ENCODE measurements at places on chromosomes 12 and 14. TPM values are rescaled to one million over a fixed set of nuclear protein-coding genes. Genes with fewer than 3 reads are reported as not detected.

GRCh38 chr12:2013527-2014223 is 9.4 kb upstream of the DCP1B start:
- DNase-seq = no peak

Gene VWF
- 13.5 TPM for total RNA-seq

DNA sequence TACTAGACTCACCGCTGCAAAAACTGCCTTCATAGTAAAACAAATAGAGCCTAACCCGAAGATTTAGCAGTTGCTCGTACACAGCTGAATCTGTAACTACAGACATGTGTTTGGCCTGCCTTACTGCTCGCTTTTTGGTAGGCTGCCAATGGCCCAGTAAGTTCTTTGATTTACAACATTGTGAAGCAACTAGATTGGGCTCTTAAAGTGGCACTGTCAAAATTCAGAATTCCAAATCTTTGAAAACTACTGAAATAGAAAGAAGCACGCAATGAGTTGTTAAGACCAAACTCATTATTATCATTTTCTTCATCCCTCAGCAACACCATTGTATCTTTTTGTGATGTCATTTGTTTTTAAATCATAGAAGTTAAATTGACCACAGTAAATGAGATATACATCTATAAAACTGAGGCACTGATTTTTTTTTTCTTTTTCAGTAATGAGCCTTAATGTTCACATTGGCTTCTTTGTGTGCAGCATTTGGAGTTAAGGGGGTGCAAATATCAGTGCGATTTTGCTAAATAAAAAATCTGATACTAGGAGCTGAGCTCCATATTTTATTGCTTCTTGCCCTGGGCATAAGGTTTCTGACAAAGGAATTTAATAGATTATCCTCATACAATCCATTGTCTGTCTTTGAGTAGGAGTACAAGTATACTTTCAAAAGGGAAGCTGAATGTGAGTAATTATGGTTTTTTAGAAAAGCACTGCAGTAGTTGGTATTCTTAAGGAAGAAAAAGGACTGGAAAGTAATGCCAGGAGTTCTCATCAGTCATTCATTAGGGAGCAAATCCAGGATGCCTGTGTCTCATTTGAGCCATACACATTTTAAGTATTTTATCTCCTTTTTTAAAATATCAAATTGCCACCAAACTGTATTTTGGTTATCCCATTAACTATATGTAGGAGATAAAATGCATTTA is 138.5 kb downstream of the KICS2 start:
- DNase-seq = peak; percentile 3

DNA sequence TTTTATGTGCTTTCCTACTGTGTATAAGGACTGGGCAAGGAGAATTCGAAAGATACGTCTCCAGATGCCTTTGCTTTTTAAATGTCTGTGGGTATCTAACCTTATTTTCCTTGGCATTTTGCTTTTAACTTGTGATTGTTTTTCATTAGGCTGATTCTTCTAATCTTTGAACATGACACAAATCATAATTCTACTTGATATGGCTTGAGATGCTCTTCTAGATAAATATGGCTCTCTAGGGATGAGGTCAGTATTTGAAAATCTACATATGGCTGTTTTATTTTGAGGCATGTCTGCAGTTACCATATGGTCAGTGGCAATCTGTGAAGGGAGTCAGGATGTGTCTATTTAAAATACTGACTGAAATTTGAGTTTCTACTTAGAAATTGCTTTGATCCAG is 139.2 kb downstream of the SLC2A13 start:
- no peak for DNase-seq

DNA sequence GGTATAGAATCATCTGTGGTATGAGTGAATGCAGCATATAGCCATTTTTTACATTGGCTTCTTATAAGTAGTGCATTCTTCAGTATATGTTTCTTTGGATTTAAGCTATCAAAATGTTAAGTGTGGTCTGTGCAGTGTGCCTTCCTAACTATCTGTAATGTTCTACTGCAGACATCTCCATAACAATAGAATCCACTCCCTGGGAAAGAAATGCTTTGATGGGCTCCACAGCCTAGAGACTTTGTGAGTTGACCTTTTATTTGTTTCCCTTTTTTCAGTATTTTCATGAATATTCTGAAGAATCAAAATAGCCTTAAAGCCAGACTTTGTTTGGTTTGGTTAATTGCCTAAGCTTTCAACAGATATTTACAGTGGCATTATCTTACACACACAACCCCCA is 107.2 kb downstream of the ZFC3H1 start:
- no peak for DNase-seq

GRCh38 chr14:67166450-67166853 is 22.8 kb upstream of the GARIN2 start:
- peak; percentile 43 for DNase-seq

DNA sequence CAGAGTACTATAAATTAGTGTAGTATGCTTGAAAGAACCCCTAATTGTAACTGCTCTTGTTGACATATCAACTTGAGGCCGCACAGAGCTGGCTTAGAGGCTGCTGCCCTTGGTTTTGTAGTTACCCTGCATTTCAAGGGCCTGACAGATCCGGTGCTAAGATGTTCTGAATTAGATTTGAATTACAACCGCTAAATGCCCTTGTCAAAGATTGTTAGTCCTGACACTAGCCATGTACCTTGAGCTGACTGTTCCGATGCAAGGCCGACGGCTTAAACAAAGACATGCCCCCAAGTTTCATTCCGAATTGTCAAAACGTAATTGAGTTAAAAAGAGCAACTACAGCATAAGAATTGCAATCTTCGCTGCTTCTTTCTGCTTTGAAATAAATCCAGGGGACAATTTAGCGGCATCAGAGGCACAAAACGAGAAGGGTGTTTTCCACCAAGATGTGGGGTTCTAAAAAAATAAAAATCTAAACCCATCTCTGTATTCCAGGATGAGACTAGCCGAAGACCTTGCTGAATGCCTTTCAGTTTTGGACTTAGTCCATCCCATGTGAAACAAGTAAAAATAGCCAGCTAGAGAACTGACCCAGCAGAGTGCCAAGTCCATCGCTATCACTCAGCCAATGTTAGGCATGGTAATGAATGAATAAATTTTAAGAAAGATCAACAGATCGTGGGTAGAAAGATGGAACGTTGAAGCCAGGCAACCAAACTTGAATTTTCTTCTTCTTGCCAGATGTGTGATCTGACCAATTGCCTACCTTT is 148.7 kb downstream of the DICER1 start:
- no peak for DNase-seq

Gene DIO2
- total RNA-seq = under 0.01 TPM

Gene STON2
- 74.6 TPM for total RNA-seq

DNA sequence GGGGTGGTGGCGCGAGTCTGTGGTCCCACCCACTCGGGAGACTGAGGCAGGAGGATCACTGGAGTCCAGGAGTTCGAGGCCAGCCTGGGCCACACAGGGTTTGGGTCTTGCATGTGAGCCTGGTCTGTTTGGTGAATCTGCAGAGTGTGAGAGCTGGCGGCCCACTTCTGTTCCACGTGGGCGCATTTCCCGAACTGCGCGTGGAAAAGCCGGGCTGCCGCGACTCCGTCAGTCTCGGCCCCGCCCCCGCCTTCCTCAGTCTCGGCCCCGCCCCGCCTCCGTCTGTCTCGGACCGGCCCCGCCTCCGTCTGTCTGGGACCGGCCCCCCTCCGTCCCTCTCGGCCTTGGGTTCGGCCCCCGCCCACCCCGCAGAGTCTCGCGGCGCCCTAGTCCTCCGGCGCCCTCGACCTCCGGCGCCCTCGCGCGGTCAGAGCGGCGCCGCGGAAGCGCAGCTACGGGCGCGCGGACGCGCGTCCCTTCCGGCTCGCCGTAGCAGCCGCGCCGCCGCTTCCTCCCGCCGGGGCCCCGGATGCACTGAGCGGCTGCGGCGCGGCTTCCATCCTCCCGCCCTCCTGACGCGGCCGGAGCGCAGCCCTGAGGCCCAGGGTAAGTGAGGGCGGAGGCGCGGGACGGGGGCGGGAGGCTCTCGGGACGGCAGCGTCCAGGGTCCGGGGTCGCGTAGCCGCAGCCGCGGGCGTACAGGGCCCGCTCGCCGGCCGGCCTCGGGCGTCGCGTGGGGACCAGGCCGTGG is at the start of gene EP400:
Gene EP400 (plus strand): TSS at position 512 of the 751 bp plus-strand sequence. CDS start 10,678 bp downstream, outside the sequence.
- DNase-seq = peak; percentile 88

DNA sequence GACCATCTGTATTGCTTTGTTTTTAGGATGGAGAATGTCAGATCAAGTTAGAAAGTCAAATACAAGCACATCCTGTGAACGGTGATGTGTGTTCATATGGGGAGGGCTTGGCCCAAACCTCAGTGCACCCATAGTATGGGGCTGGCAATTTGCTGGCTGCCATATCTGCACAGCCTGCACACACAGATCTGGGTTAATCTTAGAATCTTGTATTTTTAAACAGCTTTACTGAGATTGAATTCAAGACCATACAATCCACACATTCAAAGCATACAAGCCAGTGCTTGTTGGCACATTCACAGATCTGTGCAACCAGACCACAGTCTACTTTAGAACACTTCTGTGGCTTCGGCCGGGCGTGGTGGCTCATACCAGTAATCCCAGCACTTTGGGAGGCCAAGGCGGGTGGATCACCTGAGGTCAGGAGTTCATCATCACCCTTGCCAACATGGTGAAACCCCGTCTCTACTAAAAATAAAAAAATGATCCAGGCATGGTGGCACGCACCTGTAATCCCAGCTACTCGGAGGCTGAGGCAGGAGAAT is 90.4 kb downstream of the CCDC92 start:
- no peak for DNase-seq

DNA sequence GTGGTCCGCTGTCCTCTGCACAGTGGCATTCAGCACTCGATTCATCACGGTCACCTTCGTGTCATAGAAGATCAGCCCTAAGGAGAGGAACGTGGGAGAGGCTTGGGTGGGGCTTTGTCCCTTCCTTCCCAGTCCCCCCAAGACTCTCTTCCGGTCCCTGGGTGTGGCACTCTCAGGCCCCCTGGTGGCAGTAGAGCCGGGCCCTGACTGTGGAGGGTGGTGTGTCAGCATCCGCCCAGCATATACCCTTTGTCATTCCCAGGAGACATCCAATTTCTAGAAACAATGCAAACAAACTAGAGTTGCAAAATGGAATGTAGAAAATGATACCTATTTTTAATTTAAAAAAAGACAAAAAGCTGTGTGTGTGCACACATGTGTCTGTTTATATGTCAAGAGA is 45.0 kb downstream of the TRAFD1 start:
- DNase-seq = peak; percentile 15

DNA sequence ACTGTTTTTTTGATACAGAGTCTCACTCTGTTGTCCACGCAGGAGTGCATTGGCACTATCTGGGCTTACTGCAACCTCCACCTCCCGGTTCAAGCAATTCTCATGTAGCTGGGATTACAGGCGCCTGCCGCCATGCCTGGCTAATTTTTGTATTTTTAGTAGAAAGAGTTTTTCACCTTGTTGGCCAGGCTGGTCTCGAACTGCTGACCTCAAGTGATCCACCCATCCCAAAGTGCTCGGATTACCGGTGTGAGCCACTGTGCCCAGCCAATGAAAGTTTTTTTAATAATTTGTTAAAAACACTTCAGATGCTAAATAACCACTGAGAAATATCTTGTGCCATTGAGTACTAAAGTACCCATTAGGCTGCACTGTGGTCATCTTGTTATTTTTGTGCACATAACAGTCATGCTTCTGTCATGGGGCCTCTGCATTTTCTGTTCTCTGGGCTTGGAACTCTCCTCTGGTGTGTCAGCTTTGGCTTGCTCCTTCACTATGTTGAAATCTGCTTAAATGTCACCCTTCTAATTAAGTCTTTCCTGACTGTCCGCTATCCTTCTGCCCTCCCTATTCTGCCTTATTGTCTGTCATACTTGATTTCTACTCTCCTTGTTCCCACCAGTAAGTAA is 105.1 kb downstream of the KTN1 start:
- DNase-seq = no peak

DNA sequence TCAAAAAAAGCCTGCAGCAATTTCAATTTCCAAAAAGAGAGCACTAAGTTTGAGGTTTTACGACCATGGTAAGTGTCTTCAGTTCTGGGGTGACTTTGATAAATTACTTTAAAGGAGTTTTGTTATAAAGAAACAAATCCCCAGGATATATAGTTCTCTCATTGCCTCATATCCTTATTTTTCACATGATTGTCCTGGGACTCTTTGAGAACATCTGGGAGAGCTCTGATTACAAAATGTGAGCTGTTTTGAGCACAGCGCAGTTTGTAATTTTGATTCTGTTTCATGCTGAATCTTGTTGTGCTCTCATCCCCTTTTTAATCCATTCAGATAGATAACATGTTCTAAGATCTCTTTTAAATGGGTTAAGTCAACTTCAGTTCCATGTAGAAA is 67.7 kb upstream of the DCN start:
- DNase-seq = no peak

DNA sequence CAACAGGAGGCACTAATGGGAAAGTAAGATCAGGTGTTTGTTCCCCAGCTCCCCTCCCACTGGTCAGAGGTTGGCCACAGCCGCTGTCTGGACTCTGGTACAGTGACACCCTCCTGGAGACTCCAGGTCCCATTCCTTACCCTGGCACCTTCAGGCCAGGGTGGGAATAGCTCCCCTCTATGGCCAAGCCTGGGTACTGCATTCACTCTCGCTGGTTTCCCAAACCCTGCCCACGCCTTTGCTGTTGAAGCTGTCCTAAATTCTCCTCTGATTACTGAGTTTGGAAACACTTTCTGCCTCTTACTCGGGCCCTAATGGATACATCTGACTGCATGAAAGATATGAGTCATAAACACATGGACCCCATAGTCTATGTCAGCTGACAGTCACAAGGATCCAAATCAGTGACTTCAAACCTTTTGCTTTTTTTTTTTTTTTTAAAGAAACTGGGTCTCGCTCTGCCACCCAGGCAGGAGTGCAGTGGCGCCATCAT is 17.9 kb downstream of the HRK start:
- no peak for DNase-seq

GRCh38 chr14:100369019-100369418 is 45.9 kb downstream of the SLC25A47 start:
- DNase-seq = no peak

DNA sequence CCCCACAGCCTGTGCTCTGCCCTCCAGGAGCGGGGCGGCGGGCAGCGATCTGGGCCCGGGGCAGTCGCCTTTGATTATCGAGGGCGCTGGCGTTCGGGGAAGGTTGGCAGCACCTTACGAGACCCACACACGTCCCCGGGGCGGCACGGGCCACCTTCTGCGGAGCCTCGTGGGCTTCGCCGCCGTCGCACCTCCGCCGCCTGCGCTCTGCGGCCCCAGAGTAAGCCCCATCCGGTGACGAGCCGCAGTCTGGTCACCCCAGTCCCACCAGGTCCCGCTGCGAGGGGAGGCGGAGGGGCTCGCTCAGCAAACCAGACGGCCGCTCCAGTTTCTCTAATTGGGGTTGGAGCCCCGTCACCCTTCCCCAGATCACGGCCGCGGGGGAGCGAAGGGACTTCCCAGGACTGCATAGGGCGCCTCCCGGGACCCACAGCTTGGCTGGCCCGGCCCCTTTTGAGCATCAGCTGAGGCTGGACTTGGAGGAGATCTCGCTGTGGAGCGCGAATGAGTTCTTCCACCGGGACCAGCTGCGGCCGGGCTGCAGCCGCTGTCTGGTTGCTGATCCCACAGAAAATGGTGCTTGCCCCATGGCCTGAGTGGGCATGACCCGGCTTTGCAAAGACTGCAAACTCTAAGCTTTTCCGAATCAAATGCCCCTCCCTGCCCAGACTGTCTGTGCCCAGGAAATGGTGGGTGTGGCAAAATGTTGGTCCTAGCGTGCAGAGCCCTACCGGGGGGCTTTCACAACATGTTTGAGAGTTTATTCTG is 560 bp downstream of the LGALS3 start:
- peak; percentile 54 for DNase-seq

All from hematopoietic multipotent progenitor cell (in vitro differentiated cells).